ENCODE measurements at places on chromosomes 7 and 10.

- DNase-seq, result no peak
Observed at GRCh38 chr10:128578766-128579165, 452.5 kb upstream of the MKI67 start.

DNA sequence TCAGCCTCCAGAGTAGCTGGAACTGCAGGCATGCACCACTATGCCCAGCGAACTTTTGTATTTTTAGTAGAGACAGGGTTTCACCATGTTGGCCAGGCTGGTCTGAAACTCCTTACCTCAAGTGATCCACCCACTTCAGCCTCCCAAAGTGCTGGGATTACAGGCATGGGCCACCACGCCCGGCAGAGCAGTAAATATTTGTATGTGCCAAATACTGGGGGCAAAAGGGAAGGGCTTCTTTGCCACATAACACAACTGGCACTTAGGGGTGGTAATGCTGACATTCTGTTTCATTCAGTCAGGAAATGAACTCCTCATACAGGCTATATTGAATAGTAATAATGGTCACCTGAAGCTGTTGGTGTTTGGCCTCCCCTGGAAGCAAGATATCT is 41.6 kb downstream of the ACSM6 start:
- DNase-seq, result no peak

GRCh38 chr7:114539575-114539974 is 125.0 kb downstream of the FOXP2 start:
- no peak for DNase-seq

DNA sequence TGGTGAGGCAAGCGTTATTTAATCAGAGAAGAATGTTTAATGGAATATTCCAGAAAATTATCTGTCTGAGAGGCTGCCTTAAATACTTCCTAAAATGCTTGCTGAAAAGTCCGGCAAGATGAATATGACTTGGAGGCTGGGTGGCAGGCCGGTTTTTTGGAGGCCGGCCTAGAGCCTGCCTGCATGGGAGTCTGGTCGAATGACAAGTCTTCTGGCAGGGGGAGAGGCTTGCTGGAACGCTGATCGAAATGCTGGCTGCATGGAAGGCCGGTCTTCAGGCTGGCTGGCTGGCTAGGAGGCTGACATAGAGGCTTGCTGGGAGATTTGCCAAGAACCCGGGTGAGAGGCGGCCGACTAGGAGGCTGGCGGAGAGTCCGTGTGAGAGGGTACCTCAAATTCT is 135.7 kb downstream of the OR13A1 start:
- no peak for DNase-seq

DNA sequence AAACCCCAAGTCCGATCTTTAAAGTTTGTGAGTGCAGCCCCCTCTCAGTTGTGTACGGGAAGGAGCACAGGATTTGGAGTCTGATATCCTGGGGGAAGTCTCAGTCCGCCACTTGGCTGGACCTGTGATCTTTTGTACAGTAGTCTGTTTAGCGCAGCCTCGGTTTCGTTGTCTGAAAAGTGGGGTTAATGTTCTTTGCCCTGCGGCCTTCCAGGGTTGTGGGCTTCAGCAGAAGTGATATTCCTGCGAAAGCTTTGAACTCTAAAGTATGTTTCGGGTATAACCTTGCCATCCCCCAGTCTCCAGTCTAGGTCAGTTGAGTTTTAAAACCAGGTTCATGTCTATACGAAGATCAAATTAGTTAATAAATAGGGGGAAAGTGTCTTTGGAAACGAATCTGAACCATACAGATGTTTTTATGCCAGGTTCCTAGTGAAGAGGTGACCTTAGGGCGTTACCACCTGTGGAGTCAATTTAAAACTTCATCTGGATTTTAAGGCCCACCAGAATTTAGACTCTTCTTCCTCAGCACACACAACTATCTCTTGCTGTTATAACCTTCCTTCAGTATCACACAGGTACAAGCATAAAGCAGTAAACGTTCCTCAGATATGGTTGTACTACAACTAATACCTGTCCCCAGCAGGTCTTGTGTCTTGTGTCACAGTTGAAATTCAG is 904 bp downstream of the R3HCC1L start:
- no peak for DNase-seq

DNA sequence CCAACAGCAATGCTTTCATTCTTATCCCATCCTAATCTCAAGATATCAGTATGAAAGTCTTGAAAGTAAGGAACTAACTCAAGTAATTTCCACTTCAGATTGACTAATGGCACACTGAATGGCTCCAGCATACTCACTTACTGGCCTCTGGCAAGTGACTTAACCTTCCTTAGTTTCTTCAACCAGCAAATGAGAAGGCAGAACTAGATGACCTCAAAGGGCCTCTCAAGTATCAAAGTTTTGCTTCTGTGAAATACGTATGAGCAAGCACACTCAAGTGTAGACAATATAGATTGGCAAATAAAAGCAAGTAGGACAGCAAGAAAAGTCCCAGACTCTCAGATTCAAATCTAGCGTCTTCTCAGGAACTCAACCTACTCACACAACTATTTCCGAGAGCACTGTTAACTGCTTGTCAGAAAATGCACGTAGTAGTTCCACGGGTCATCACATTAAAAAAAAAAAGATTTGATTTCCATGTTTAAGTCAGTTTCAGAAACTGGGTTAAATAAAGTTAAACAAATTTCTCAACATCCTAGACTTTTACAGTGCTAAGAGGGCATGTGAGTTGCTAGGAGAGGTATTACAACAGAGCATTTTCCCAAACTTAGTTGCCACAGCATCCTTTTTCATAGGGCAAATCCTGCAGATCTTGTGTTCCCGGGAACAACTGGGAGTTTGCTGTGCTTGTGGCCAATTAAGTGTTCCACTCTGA is 276.9 kb upstream of the KLF14 start:
- DNase-seq, result no peak

DNA sequence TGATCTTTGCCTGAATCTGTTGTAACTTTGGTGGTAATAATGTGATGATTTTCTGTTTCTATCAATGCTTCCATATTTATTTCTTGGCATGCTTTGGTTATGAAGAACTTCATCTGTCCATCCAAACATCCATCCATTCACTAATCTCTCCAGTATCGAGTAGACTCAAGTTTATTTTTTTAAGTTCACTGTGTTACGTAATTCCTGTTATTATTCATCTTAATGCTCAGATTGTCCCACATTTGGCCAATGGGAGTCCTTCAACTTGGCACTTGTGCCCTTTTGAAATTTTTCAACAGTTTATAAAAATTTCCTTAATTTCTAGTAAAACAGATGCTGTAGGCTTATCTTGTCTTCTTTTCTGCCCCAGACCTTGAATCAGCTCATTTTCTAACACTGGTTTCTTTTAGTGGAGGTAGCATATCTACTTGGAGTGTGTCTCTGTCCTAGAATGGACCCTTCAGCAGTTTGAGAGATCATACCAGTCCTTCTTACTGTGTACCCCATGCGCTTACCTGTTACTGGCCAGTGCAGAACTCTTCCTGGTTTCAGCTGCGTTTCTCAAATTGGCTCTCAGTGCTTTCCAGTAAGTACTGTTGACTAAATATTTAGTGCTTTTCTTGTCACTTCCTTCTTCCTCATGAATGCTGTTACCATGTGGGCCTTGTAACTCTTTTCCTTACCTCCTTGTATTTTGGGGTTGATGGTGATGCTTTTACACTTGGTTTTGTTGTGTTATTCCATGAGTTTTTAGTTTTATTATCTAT is 100.8 kb downstream of the MLLT10 start:
- DNase-seq, result no peak

All from activated CD8-positive, alpha-beta memory T cell treated with anti-CD3 and anti-CD28 coated beads for 48 hours (primary cell).